NCI-H460 (cell line): ENCODE measurements at places on chromosomes 3 and 15.

DNA sequence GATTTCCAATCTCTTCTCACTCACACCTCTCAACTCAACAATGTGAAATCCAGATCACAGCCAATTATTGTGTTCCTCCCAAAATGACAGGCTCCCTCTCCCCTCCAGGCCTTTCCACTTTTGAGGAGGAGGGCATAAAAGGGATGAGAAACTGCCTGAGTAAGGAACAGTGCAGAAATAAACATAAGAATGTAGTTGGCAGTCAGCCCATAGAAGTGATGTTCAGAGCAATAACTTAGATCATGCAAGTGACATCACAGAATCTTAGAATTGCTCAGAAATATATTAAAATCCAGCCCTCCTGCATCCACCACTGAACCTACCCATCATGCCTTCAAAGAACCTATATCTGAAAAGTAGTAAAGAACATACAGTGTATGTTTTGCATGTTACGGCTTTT is 299.4 kb upstream of the GADL1 start:
- DNase-seq = no peak

DNA sequence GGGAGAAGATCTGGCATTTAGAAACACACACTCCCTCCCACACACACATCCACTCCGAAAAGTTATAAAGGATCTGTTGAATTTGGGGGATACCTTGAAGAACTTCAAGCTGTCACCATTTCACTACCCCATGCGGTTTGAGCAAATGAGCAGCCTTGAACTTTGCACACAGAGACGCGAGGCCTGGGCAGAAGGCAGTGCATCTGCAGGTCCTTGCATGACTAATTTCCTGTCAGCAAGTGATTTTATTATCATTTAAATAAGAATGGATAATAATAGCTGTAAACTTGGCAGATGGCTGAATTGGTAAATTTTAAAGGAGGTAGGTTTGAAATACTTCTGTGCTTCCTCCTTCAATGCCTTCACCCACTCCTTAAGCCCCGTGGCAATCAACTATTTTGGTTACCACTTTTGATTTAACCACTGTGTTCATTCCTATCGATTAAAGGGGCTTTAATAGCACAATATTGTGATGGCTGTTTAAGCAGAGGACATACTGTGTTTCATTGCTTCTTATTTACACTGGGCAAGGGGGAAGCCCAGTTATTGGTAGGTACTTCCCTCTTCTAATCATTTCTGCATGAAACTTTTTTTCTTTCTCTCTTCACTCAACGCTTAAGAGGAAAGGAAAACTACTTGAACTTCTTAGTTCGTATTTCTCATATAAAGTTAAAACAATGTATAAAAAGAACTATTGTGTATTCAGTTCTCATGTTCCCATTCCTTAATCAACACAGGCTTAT is 108.1 kb downstream of the ROBO2 start:
- no peak for DNase-seq

DNA sequence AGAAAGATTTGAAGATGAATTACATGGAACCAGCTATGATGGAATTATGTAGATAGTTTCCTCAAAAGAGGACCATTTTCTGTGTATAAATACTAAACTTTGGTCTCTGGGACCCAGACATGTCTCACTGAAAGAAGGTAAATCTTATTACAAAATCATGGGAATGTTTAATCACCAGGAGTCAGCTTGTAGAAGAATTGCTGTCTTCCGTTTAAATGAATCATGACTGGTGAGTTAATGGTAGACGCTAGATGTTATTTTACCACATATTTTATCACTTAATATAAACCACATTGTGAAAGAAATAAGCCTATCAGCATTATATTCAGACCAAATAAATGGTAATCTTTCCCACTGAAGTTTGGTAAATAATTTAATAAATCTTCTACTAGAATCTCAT is 322.3 kb upstream of the SUCLG2 start:
- no peak for DNase-seq

DNA sequence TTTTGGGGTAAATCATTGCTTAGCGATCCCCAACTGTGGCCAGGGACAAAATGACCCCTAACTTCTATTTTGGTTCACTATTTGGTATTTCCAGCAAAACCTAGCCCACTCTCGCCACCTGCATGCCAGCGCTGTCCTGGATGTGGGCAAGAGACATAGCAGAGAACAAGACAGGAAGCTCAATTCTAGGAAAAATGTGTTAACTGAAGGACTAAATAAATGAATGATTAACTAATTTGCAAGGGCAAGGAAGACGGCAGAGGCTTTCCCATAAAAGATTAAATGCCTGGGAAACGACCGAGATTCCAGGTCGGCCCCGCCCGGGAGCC is 408 bp downstream of the NICN1 start:
- DNase-seq = no peak

GRCh38 chr15:96247621-96248305 is 82.7 kb upstream of the NR2F2 start:
- no peak for DNase-seq

DNA sequence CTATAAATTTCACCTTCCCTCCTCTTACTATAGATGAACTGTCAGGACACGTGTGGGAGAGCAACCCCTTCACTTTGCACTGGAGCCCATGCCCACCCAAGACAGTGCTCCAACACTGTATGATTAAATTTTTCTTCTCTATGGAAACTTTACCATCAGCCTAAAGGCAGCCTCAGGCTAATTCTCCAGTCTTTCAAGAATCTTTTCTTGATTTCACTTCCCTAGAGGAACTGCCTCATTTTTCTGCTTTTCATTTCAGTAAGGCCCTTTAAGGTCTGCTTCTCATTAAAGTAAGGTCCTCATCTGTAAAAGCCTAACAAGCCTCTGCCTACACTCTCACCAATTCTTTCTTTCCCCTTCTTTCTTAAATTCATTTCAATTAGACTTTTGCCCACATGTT is 137.3 kb downstream of the KCNMB2 start:
- DNase-seq = no peak

- no peak for DNase-seq
These were observed 706.2 kb downstream of the GRM7 start for GRCh38 chr3:7567160-7567559.

DNA sequence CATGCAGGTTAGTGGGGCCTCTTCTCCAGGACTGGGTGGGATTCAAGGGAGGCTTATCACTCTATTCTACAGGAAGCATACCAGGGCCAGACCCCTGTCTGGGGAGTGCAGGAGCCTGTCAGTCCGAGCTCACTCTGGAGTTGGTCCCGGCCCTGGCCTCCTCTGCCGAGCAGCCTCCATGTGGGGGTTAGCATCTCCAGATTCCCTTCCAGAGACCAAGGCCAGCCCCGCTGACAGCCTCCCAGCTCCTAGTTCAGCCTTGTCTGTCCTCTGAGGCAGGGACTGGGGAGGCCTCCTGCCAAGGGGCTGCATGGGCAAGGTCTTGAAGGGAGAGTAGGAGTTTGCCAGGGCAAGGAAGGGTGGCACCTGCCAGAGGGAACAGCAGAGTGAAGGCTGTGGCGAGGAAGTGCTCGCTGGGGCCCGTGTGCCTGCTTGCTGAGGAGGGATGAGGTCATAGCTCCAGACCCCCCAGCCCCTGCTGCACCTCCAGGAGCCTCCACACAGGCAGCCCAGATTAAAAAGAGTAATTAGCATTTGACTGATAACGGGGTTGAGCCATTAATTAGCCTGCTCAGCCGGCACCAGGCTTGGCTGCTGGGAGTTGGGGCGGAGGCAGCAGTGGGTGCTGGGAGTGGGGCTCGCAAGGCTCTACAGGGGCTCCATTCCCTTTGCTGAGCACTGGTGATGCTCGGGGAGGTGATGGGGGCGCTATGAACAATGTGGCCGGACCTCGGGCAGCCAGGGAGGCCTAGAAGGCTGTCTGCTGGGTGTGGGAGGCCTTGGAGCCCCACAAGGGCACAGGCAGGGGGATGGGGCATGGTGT is 54.3 kb downstream of the DNAJB8 start:
- DNase-seq = no peak

DNA sequence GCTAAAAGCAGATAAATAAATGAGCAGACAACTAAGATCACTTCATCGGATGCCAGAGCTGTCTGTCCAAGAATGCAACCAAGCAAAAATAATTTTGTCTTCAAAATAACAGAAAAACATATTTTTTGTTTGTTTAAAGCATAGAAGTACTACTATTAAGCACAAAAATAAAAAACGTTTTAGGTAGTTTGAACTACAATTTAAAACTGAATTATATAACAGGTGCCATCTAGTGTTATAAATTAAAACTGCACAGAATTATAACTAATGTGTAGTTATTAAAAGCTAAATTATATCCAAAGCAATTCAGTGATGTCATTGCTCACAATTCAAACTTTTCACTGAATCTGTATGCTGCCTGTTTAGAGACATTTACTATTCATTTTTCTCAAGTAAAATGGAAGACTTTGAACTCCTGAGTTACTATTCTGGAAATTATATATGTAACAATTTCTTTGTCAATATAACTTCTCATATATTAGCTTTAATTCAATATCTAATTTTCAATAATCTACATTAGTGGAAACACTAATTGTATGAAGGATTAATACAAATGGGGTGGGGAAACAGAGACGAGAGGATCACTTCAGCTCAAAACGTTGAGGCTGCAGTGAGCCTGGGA is 29.5 kb downstream of the LINS1 start:
- DNase-seq = peak; percentile 7

DNA sequence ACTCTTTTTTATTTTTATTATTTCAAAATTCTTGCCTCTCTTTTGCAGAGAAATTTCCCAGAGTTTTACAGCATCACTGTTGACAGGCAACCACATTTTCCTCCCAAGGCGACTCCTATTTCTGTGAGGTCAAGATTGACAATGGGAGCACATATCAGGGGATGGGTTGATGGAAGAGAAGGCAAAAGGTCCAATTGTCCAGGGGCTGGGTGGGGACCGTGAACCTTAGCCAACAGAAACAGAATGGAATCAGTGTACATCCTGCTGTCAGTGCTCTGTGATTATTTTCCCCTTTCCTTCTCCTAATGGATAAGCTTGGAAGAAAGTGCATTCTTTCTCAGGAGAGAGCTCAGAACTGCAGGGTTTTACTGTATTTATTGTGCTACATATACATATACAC is 42.4 kb downstream of the CNTN6 start:
- DNase-seq = no peak

DNA sequence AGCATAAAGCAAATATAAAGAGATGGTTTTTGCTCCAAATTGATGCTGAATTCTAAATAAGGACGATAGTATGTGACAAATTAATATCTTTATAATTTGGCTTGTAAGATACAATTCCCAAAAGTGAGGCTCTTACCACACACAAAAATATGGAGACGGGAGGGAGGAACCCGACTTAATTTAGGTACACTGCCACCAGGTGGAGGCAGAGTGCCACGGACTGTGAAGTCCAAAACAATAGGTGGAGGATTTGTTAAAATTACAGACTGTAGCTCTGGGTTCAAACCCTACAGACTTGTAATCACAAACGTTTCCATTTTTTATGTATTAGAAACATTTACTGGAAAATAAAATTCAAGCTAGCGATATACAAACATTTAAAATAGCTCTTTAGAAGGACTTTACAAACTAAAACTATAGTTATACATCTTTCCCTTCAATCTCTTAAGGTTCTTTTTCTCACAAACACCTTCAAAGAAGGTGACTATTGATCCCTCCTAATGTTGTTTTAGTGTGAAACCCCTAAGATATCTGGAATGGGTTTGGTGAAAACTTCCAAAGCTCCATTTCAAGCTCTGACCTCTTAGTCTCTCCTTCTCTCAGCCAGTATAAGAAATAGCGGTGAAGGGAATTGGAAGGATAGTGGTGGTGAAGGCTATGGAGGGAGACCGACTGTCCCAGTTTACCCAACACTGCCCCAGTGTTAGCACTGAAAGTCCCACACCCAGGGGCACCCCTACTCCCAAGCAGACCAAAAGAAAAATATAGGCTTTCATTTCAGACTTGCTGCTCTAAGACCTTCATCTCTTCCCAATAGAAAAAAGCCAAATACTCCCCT is 89.7 kb downstream of the AQP9 start:
- DNase-seq = peak; percentile 64

DNA sequence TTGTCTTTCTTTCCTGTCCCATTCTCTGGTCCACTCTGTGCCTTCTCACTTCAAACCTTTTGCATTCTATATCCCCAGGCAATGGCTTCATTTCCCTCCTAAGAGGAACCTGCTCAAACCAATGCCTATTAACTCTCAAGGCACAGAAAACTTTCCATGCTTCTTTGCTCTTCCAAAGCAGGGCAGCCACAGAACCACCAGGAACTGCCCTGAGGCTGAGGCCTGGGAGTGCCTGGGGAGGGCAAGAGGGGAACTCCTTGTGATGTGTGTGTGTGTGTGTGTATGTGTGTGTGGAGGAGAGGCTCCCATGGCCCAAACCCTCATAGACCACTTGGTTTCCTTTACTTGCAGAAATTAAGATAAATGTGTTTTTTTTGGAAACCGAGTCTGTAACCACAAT is 14.1 kb upstream of the PGPEP1L start:
- DNase-seq = no peak

GRCh38 chr15:46858150-46858549 is 859.2 kb upstream of the SEMA6D start:
- DNase-seq = no peak

GRCh38 chr15:68223171-68223570 is 6.4 kb downstream of the CLN6 start:
- no peak for DNase-seq

- no peak for DNase-seq
These were observed 3.6 kb downstream of the SLC51A start for GRCh38 chr3:196219970-196220311.

- DNase-seq = no peak
These were observed 28.9 kb upstream of the SLC35G2 start for GRCh38 chr3:136789976-136790375.
